Endothelial cell of umbilical vein (primary cell): ENCODE measurements at places on chromosomes 1 and 21. TPM values are rescaled to one million over a fixed set of nuclear protein-coding genes. Genes with fewer than 3 reads are reported as not detected.

The PRRX1 gene
- not detected in 2 replicates for total RNA-seq

The SERTAD4 gene
- 11.3 and 11.9 TPM in 2 replicates for total RNA-seq

The KLHDC8A gene
- not detected in 2 replicates for total RNA-seq

The GNB1 gene
- total RNA-seq: 519 and 529 TPM in 2 replicates

The CDCA8 gene
- total RNA-seq: 43.7 and 45.7 TPM in 2 replicates

The AURKAIP1 gene
- 149 and 151 TPM in 2 replicates for total RNA-seq

The APCS gene
- not detected in 2 replicates for total RNA-seq

The PLPP3 gene
- 7.2 and 14.1 TPM in 2 replicates for total RNA-seq

The TNFAIP8L2 gene
- total RNA-seq: not detected in 2 replicates

The GPR161 gene
- 34.8 and 36.5 TPM in 2 replicates for total RNA-seq

GRCh38 chr1:151806170-151806569 is 951 bp upstream of the LINGO4 start:
- DNase-seq: no peak

DNA sequence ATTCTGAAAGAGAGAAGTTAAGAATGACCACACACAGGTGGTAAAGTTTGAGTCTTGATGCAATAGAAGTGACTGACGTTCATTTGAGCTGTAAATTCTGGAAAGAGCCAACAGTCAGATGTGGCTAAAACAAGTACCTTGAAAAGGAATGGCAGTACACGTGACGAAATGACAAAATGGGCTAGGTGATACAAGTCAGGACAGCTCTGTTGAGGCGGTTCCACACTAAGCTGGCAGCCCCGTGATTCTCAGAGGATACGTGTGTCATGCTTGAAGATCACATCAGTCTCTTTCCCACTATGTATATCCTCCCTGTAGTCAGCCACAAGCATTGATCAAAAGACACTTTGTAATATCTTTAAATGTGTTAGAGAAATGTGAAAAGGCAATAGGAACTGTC is 881.3 kb upstream of the ADGRL2 start:
- no peak for DNase-seq

GRCh38 chr21:34598931-34599400 is 15.9 kb downstream of the RCAN1 start:
- DNase-seq: no peak

DNA sequence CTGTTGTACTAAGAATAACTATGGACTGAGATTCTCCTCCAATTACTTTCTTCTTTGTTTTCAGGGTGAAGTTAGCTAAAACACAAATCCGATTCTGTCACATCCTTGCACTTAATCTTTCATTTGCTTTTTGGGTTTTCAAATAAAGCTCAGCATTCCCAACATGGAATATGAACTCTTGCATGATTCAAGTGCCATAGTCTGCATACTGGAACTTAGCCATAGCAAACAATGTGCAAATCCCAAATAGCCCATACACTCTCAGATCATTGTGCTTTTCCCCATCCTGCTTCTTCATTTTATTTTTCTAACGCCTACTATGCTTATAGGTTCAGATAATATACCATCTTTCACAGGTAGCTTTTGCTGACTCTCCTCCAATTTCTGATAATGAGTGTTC is 455.8 kb upstream of the PRMT6 start:
- no peak for DNase-seq

DNA sequence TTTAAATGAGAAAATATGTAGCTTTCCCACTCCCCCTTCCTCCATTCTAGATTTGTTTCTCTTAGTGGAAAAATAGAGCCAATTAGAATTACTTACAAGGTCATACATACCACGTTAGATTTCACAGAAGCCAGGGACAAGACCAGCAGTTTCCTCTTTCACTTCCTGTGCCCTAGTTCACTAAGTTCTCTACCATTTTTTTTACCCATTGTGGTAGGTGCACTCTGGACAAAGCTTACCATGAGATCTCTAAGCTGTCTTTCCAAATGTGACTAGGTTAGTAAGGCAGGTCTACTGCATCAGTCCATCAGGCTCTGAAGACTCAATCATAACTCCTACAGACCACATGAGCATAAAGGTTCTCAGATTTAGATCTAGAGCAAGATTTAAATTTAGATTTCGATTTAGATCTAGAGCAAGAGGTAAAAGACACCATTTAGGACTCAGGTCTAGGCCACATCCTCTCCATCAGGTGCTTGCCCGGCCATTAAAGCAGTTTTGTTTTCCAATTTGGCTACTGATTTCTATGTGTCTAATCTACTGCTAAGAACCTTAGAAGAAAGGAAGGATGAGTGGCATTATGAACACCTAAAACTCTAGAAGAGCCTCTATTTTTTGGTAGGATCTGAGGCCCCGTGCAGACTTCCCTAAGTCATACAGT is 235.3 kb downstream of the FAF1 start:
- DNase-seq: peak; percentile 33

DNA sequence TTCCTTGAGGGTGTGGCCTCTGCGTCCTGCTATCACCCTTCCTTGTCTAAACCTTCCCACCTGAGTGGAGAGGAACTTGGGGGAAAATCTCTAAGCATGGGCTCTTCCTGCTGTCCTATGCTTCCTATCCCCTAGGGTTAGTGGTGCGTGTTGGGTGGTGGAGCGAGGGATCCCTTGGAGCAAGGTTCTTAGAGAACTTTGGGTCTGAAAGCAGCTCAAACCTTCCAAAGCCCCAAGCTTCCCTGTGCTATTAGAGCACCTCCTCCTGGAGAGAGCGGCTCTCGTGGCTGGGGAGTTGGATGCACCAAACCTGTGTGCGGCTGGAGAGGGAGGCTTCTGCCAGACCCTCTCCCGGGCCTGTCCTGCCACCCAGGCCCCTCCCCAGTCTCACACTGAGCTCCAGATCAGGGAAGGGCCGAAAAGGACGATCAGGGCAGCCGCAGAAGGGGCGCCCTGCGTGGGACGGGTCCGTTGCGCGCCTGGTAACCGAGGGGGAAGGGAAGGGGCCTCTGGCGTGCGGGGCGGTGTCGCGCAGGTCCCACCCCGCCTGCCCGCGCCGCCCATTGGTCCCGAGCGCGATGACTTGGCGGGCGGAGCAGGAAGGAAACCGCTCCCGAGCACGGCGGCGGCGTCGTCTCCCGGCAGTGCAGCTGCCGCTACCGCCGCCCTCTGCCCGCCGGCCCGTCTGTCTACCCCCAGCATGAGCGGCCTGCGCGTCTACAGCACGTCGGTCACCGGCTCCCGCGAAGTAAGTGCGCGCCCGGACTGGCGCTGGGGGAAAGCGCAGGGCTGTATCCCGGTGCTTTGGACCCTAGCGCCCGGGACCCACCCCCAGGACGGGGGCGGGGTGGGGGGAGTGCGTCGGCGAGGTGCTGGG is at the start of gene SH3BGRL3:
Gene SH3BGRL3 (plus strand): TSS at position 631 of the 877 bp plus-strand sequence. CDS start 70 bp downstream, at position 701.
- DNase-seq: peak; percentile 89

- DNase-seq: no peak
Measured at GRCh38 chr21:45176141-45176540, 101.8 kb downstream of the ADARB1 start.

DNA sequence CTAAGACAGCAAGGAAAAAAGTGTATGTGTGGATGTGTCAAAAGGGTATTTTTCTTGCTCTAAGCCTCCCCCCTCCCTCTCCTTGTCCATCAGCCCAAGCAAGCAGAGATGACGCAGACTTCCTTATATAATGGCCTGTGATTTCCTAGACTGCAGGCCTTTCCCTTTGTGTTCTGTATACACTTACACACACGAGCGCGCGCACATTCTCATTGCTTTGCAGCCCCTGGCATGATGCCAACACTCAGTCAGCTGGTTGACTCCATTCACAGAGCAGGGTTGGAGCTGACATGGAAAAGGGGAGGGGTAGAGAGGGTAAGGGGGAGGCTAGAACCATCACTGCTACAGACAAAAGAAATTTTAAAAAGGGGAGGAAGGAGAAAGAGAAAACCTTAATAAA is 41.8 kb downstream of the GATAD2B start:
- peak; percentile 99 for DNase-seq

DNA sequence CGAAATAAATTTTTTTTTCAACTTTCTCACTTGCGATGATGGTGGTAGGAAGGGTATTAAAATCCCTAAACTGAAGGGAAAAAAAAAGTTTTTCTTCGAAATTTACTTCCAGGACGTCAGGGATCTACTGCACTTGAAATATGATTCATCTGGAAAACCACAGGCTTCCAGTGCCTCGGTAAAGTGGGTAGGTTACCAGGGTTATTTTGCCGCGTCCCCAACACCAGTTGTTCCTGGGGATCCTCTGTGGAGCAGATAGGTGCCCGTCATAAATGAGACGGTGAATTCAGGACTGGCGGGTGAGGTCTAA is 773 bp downstream of the RABIF start:
- no peak for DNase-seq

- no peak for DNase-seq
Measured at GRCh38 chr21:29125191-29125590, 5.3 kb upstream of the MAP3K7CL start.

DNA sequence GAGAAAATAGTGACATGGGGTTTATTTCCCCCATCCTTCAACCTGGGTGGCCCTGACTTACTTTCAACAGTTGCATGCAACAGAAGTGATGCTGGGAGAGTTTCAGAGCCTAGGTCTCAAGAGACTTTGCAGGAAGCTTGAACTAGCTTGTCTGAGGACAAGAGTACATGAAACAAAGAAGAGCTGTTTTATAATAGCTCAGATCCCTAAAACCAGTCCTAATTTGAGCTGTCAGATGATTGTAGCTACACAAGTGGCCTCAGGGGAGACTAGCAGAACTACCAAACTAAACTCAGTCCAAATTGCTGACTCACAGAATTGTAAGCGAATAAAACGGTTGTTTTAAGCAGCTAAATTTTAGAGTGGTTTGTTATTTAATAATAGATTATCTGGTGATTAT is 17.1 kb downstream of the RC3H1 start:
- DNase-seq: no peak

DNA sequence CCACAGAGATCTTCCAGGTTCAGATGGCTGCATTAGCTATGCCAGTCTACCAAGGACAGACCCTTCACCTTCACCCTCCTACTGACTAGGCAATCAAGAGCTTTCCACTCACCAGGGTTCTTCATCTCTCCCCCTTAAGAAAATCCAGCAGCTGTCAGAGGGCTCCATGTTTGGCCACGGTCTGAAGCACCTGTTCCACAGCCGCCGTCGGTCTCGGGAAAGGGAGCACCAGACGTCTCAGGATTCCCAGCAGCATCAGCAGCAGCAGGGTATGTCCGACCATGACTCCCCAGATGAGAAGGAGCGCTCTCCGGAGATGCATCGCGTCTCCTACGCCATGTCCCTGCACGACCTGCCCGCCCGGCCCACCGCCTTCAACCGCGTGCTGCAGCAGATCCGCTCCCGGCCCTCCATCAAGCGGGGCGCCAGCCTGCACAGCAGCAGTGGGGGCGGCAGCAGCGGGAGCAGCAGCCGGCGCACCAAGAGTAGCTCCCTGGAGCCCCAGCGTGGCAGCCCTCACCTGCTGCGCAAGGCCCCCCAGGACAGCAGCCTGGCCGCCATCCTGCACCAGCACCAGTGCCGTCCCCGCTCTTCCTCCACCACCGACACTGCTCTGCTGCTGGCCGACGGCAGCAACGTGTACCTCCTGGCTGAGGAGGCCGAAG is 13.8 kb downstream of the TMCC2 start:
- no peak for DNase-seq

GRCh38 chr1:84365225-84366221 is 32.8 kb upstream of the DNASE2B start:
- peak; percentile 96 for DNase-seq

GRCh38 chr1:13784971-13785370 is 85.0 kb downstream of the PRDM2 start:
- no peak for DNase-seq

DNA sequence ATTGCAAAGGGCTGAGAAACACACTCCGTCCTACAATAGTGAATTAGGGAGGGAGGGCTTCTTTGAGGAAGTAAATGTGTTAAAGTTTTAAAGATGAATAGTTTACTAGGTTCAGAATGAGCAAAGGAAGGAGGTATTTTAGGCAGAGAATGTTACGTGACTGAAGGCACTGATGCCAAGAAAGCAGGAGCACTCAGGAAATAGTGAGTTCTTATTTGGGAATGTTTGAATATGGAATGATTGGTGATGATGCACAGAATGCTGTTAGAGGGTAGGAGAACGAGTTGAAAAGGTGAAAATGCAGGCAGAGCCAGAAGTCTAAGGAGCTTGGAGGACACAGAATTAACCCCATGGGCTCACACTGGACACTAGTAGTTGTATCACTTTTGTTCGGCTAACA is 108.0 kb downstream of the NRIP1 start:
- DNase-seq: peak; percentile 15

- peak; percentile 41 for DNase-seq
Measured at GRCh38 chr1:208159555-208160258, 84.5 kb downstream of the PLXNA2 start.

DNA sequence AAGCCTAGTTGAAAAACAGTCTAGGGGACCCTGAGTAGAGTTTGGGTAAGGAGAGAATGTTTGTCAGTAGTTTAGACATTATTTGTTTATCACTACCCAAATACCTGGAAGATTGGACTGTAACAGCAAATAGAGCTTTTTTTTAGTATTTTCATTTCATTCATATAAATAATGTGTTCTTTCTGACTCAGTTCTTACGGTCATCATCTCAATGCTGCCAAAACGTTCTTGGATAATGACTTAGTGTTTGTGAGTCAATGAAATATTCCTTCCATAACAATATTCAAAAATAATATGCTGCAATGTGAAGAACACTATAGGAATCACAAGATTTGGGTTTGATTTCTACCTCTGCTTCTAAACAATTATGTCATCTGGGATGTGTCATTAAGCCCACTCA is 400.0 kb upstream of the PKN2 start:
- no peak for DNase-seq

GRCh38 chr21:45996311-45997204 is 15.0 kb downstream of the COL6A1 start:
- no peak for DNase-seq
